Activated B cell treated with CpG ODN at 0.5 μM for 24 hours (primary cell): ENCODE measurements at places on chromosomes 16 and 17.

- no peak for DNase-seq
Observed at GRCh38 chr17:49748791-49749190, 15.1 kb downstream of the FAM117A start.

GRCh38 chr17:13582776-13583547 is 18.8 kb downstream of the HS3ST3A1 start:
- DNase-seq: no peak

GRCh38 chr17:14261406-14261805 is 24.7 kb upstream of the CDRT15 start:
- DNase-seq: no peak

DNA sequence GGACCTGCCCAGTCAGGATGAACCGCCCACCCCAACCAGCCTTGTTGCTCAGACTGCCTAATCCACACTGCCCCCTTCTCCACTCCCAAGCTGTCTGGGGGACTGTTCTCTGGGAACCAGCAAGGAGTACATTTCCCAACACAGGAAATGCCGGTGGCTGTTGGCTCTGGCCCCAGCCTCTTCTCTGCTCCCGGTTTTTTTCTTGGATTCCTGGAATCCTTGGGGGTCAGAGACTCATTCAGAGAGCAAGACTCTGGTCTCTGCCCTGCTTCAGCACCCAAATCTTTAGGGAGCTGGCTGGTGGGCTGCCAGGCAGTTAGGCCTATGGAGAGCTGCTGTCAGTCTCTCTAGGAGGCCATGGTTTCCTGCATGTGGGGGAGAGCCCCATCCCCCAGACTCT is 10.8 kb upstream of the MTMR4 start:
- DNase-seq: no peak

GRCh38 chr16:87126403-87127025 is 190.7 kb downstream of the C16orf95 start:
- DNase-seq: no peak

DNA sequence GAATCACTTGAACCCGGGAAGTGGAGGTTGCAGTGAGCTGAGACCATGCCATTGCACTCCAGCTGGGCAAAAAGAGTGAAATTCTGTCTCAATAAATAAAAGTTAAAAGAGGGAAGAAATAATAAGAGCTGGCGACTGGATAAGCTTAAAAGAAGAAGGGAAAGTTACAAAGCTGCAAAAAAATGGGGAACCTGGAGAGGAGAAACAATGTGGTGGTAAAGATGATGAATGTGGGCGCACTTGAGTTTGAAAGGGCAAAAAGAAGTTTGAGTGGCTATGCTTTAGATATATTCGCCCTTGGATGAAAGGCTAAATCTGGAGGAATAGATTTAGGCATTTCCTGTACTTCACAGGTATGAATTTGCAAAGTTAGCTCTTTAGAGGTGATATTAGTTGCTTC is 53.0 kb upstream of the YPEL2 start:
- DNase-seq: no peak

GRCh38 chr17:17205368-17206123 is 587 bp downstream of the PLD6 start:
- DNase-seq: peak; percentile 42

DNA sequence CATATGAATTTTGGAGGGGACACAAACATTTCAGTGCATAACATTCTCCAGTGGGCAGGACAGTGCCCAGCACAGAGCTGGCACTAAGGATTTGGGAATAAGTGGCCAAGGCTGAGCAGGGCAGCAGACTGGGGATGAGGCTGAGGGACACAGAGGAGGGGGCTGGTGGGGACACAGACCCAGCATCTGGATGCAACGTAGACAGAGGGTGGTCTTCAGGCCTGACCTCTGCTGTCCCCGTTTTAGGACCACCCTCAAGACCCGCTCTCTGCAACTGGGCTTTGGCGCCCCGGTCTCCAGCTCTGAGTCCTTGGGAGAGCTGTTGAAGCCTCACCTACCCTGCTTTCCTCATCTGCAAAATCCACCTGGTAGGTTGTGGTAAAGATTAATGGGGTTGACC is 3.3 kb upstream of the PRSS33 start:
- no peak for DNase-seq

- DNase-seq: no peak
Observed at GRCh38 chr17:21250854-21251253, 2.4 kb downstream of the NATD1 start.

DNA sequence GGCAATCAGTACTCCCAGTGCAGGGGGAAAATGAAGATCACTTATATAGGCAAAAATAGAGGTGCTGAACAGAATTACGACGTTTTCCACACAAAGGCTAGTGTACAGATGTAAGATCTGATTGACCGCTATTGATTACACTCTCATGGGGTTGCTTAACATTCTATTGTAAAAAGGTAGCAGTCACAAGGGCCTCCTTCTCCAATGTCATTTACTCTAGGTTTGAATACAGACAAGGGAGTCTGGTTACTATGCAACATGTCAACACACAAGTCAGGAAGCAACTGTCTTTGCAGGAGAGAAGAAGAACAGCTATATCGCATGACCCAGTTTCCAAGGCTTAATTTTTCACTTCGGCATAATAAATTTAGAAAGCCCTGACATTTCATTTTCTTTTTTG is 7.9 kb downstream of the KRT37 start:
- DNase-seq: no peak
